ENCODE measurements at places on chromosomes 7 and 10. TPM values are rescaled to one million over a fixed set of nuclear protein-coding genes. Genes with fewer than 3 reads are reported as not detected.
A peak's percentile ranks its signal among the peaks of the same experiment; 100 is the strongest.

DNA sequence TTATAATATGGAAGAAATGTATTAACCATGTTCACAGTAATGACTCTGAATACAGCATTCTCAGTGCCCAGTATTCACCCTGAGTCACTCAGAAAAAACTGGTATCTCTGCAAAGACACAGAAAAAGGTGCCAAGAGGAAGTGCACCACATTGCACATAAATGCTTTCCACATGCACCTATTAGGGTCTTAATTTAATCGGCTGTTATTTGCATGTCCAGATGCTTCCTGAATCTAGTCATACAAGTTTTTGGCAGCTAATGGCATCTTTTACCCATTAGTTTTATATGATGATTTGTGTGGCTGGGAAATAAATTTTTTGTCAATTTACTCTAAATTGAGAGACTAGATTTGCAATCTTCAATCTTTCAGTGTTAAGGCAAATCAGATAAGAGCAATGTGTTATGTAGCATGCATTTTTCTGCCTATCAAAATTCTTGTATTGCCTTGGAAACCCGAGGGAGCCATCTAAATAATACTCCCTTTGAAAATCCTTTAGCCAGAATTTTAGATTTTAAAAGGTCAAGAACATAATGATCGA, 58.2 kb downstream of the ZNF680 start:
- peaks cover 38% of the 10 kb centered on the region for H3K36me3 ChIP-seq
- no peak overlapping the region for H3K4me3 ChIP-seq
- H3K4me1 ChIP-seq = no peaks in the 10 kb centered on the region
- no peaks in the 10 kb centered on the region for H3K27me3 ChIP-seq
- no peak overlapping the region for H3K27ac ChIP-seq

DNA sequence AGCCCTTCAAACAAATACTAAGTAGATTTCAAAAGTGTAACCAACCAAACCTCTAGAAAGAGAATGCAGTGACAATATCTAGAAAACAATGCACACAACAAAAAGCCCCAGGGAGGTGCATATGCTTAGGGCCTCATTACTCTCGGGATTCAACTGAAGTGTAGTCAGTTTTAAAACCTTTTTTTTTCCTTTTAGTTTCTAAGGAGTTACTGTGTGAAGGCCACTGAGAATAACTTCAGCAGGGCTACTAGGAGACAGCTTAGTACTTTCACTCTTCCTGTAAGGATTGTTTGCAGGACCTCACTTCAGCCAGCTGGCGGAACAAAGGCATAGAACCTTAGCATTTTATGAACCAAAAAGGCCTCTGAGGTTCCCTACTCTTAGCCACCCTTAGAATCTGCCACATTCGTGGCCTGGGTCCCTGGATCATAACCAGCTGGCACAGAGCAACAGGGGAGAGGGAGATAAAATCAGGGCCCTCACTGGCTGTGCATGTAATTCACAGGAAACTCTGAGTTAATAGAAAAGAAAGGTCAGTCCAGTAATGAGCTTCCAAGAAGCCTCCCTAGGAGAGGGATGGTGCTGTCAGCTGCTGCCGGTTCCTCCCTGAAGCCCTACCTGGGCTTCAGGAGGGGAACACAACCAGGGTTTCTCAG, 3.6 kb downstream of the VOPP1 start:
- H3K36me3 ChIP-seq = no peaks in the 10 kb centered on the region
- H3K4me1 ChIP-seq = peaks cover 49% of the 10 kb centered on the region
- DNase-seq = no peak
- no peak overlapping the region for H3K4me3 ChIP-seq
- no peak overlapping the region for H3K27ac ChIP-seq

DNA sequence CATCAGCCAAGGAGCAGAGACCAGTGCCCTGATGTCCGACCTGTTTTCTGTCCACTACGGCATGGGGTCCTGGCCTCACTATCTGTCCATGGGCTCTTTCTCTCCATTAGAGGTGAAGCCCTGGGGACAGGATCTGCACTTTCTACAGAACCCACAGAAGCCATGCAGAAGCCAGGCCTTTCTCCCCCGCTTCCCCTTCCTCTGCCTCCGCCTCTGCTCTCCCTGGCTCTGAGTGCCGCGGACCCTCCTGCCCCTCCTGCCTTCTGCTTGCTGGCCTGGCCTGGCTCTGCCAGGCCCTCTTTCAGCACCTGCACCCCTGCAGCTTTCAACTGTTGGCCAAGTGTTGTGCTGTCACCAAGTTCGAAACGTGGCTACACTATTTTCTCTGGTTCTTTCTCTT, 439.8 kb upstream of the ZMIZ1 start:
- H3K27me3 ChIP-seq = no peaks in the 10 kb centered on the region
- H3K36me3 ChIP-seq = no peaks in the 10 kb centered on the region
- H3K4me1 ChIP-seq = peaks cover 13% of the 10 kb centered on the region
- DNase-seq = no peak

- no peak for DNase-seq
- H3K4me3 ChIP-seq = peak overlapping the region; percentile 96
- no peaks in the 10 kb centered on the region for H3K27me3 ChIP-seq
- no peaks in the 10 kb centered on the region for H3K36me3 ChIP-seq
These were observed 1.3 kb downstream of the CHST12 start for GRCh38 chr7:2404714-2405119.

GRCh38 chr10:61588770-61589211, 73.9 kb upstream of the CABCOCO1 start:
- H3K4me3 ChIP-seq = no peak overlapping the region
- peak; percentile 33 for DNase-seq
- H3K4me1 ChIP-seq = peaks cover 18% of the 10 kb centered on the region
- H3K27me3 ChIP-seq = no peaks in the 10 kb centered on the region
- H3K27ac ChIP-seq = no peak overlapping the region

- H3K27ac ChIP-seq = no peak overlapping the region
- no peak overlapping the region for H3K4me3 ChIP-seq
- no peaks in the 10 kb centered on the region for H3K27me3 ChIP-seq
- DNase-seq = no peak
These were observed 81.6 kb upstream of the ETV1 start for GRCh38 chr7:14071045-14071444.

CDH23 gene
- not detected for total RNA-seq

ASZ1 gene
- not detected for total RNA-seq

GRCh38 chr7:128726059-128726736, 13.0 kb upstream of the CALU start:
- no peak for DNase-seq
- H3K4me3 ChIP-seq = no peak overlapping the region
- peaks cover 8% of the 10 kb centered on the region for H3K4me1 ChIP-seq
- no peak overlapping the region for H3K27ac ChIP-seq
- H3K27me3 ChIP-seq = no peaks in the 10 kb centered on the region
